ENCODE measurements at places on chromosomes 4 and X. TPM values are rescaled to one million over a fixed set of nuclear protein-coding genes. Genes with fewer than 3 reads are reported as not detected.

Gene PDZD4
- polyA plus RNA-seq: 6.8 TPM

Gene GC
- polyA plus RNA-seq: 0.62 TPM

Gene POF1B
- polyA plus RNA-seq: 0.44 TPM

Gene PABPC5
- 5.5 TPM for polyA plus RNA-seq

Gene RRH
- polyA plus RNA-seq: 0.43 TPM

Gene CYBB
- 11.6 TPM for polyA plus RNA-seq

Gene GAK
- polyA plus RNA-seq: 43.4 TPM

Gene INTS12
- 34.9 TPM for polyA plus RNA-seq

Gene DGKK
- polyA plus RNA-seq: 9.7 TPM

Gene CUL4B
- polyA plus RNA-seq: 69.1 TPM

Gene P2RY8
- polyA plus RNA-seq: 0.96 TPM

Gene SMR3B
- not detected for polyA plus RNA-seq

Gene NAT8L
- polyA plus RNA-seq: 7.6 TPM

Gene HOPX
- 14.9 TPM for polyA plus RNA-seq

Gene SMS
- 161 TPM for polyA plus RNA-seq

Gene ATP10D
- polyA plus RNA-seq: 50.3 TPM

Gene TCEAL7
- 48.4 TPM for polyA plus RNA-seq

Gene SUPT20HL1
- not detected for polyA plus RNA-seq

Gene CETN2
- 132 TPM for polyA plus RNA-seq

- DNase-seq: peak; percentile 32
Measured at GRCh38 chr4:2671267-2671895, 84.8 kb downstream of the TNIP2 start.

DNA sequence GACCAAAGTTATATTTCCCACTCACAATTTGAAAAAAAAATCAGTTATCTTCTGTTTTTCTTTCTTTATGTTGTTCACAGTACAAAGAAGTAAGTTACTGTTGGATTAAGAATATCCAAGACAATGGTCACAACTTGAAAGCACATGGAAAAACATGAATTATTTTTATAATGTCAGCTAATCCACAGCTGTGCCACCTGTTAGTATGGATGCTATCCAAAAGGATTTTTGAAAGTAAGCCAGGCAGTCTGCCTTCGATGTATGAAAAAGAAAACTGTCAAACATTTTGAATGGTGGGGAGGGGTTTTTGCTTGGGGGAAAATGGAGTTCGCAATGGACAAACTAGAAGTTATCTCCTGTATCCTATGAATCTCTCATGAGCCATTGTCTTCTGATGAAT, 6.2 kb downstream of the GPM6A start:
- no peak for DNase-seq

GRCh38 chr4:182344968-182345367, 101.8 kb downstream of the TENM3 start:
- DNase-seq: no peak

DNA sequence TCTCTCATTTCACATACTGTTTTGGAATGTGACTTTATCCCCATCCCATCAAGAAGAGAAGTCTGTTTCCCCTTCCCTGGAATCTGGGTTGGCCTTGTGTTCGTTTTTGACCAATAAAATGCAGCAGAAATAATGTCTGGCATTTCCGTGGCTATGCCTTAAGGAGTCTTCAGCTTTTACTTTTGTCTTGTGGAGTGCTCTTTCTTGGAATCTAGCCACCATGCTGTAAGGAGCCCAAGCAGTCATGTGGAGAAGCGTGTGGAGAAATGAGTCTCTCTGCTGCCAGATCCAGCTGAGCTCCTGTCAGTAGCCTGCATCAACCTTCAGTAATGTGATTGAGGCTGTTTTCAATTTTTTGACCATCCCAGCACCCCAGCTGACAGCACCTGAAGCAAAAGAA, 84.4 kb upstream of the ARMCX2 start:
- no peak for DNase-seq

- no peak for DNase-seq
Measured at GRCh38 chr4:25425361-25425760, 48.3 kb downstream of the ANAPC4 start.

GRCh38 chr4:76663824-76664223, 228.8 kb downstream of the SHROOM3 start:
- DNase-seq: no peak

GRCh38 chrX:106606571-106606970, 5.2 kb upstream of the RADX start:
- DNase-seq: no peak

DNA sequence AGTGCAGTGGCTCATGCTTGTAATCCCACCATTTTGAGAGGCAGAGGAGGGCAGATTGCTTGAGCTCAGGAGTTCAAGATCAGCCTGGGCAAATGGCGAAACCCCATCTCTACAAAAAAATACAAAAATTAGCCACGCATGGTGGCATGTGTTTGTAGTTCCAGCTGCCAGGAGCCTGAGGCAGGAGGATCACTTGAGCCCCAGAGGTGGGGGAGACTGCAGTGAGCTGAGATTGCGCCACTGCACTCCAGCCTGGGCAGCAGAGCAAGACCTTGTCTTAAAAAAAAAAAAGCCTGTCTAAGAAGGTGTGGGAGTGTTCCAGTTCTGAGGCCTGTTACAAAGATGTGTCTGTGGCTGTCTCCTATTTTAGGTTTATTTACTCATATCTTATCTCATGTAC, 38.0 kb downstream of the PI4K2B start:
- no peak for DNase-seq

DNA sequence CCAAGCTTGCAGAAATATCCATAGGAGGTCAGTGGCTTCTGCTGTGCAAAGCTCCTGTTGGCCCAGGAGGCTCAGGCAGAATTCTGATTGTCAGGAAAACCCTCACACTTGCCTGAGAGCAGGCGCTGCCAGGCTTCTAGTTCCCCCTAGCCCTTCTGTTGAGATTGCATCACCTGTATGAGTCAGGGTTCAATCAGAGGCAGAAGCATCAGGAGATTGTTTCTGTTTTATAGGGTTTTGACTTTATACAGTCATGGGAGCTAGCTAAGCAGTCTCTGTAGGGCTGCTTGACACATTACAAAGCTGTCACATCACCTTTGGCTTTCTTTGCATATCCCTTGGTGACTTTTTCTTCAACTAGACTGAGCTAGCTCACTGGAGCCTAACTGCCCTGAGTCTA, 27.8 kb downstream of the DIPK2B start:
- DNase-seq: no peak

GRCh38 chrX:155645180-155645579, 32.4 kb upstream of the TMLHE start:
- DNase-seq: no peak

DNA sequence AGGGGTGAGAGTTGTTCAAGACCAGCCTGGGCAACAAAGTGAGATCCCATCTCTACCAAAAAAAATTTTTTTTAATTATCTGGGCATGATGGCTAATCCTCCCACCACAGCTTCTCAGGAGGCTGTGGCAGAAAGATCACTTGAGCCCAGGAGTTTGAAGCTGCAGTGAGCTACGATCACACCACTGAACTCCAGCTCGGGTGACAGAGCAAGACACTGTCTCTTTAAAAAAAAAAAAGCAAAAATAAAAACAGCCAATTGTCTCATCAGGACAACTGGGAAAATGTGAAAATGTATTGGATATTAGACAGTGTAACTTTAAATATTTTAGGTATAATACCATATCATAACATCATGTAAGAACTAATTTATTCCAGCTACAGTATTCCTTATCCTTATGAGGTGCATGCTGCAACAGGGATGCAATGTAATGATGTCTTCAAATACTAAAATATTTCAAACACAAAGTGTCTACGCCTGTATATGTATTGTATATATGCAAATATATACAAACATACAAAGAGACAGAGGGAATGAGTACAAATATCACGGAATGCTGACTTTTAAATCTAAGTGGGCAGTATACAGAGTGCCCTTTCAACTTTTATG, 17.2 kb downstream of the FAM13A start:
- DNase-seq: no peak

DNA sequence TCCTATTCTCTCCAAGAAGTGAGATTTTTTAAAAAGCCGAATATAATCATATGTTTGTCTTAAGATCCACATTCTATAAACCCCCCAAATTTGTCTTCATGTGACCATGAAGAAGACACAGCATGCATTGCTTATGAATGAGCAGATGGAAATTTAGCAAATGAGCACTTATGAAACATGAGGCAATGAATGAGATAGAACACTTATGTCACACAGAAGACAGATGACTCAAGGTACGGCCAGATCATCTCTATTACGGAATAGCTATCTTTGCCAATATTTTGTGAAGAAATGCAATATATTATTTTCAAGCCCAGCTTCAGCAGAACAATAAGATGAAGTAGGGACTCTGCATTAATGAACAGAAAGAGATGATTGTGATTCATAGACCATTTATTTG, 21.4 kb downstream of the PHEX start:
- no peak for DNase-seq

DNA sequence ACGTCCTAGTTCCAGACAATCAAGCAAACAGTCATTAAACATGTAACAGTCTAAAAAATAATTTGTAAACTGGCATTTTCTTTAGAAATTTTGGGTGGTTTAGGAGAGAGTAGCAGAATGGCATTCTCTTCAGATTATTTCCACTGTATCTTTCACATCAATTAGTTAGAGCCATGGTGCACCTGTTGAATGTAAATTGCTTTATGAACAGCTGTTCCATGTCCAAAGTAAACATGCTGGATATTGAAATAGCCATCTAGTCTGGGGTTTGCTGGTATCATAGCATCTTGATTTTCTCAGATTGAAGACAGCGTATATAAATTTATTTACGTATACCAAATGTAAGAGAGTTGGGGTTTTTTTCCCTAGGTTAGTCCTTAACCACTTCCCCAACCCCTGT, 143.6 kb downstream of the RCHY1 start:
- DNase-seq: no peak

- DNase-seq: no peak
Measured at GRCh38 chr4:57291911-57292310, 181.7 kb upstream of the IGFBP7 start.

GRCh38 chrX:52983321-52984000, 25.1 kb upstream of the FAM156A start:
- no peak for DNase-seq

- DNase-seq: no peak
Measured at GRCh38 chr4:34198966-34199365, 2045.3 kb downstream of the ARAP2 start.

- DNase-seq: no peak
Measured at GRCh38 chrX:153820601-153821000, 9.7 kb downstream of the PDZD4 start.

GRCh38 chr4:6734165-6734786, 18.3 kb downstream of the BLOC1S4 start:
- DNase-seq: no peak

- DNase-seq: no peak
Measured at GRCh38 chr4:28254003-28254402, 1393.4 kb downstream of the STIM2 start.

- DNase-seq: no peak
Measured at GRCh38 chr4:44446191-44446590, 2.4 kb downstream of the KCTD8 start.

GRCh38 chr4:182242787-182243186, 415 bp upstream of the TENM3 start:
- DNase-seq: no peak

GRCh38 chr4:40190465-40190864, 6.4 kb upstream of the RHOH start:
- no peak for DNase-seq

GRCh38 chr4:5932035-5932568, 39.2 kb upstream of the CRMP1 start:
- DNase-seq: no peak

GRCh38 chr4:101348367-101348827, 1.1 kb upstream of the PPP3CA start:
- DNase-seq: no peak

DNA sequence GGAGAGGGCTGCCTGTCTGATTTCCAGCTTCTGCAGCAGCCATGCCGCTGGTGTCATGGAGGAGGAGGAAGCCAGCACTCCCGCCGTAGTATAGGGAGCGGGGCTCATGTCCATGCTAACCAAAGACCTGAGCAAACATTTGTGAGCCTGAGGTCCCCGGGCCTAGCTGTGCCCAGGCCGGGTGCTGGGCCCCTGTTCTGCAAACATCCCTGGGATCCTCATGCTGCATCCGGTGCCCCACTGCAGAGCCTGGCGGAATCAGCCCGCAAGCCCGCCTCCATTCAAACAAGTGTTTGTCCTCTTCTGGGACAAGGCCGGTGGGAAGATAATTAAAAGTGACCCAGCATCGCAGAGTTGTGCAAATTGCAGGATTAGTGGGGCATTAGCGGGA, 106.3 kb downstream of the SORCS2 start:
- DNase-seq: no peak

GRCh38 chrX:154356596-154356995, 17.8 kb downstream of the FLNA start:
- DNase-seq: no peak

DNA sequence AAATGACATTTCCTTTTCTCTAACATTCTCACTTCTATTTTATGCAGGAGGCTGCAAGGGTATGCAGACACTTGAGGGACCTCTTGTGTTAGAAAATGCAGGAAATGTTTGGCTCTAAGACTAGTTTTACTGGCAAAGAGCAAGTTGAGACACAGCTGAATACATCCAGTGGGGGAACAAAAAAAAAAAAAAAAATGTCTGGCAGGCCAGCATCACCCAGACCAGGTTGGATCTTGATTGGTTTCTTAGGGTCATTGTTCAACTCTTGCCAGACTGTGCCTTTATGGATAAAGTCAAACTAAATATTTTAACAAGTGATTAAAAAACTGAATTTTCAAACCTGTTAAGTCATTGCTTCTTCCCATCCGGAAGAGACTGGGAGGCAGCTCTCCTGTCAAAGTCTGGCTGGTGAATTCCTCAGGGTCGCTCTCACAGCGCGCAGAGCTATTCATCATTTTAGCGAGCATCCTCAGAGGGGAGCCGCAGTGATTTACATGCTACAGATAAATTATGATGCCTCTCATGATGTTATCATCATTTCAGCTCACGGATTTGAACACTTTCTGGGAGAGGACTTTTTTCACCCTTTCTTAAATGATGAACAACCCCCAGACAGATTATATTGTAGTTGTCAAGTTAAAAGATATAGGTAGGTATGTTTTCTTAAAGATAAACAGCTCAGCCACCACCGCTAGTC, 23.6 kb upstream of the PACRGL start:
- no peak for DNase-seq

- DNase-seq: no peak
Measured at GRCh38 chr4:3392321-3392720, 49.4 kb upstream of the HGFAC start.
